CD4-positive, alpha-beta T cell treated with Interleukin-10 for 1 hour (primary cell): ENCODE measurements at places on chromosomes 2 and 18.

GRCh38 chr2:12261986-12262680 is 454.6 kb upstream of the TRIB2 start:
- DNase-seq: no peak

DNA sequence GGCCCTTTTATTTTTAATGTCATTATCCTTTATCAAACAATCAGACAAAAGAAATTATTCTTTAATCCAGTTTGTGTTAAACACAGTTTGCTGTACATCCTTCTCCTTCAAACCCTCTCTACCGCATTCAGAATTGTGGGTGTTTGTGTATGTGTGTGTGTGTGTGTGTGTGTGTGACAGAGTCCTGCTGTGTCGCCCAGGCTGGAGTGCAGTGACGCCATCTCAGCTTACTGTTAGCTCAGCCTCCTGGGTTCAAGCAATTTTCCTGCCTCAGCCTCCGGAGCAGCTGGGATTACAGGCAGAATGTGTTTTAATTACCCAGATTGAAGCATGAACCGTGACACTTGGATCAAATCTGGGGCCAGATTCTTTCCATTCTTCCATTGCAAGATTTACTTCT is 723.7 kb downstream of the DCDC2C start:
- no peak for DNase-seq

GRCh38 chr2:240725671-240726070 is 34.0 kb downstream of the AQP12A start:
- DNase-seq: no peak

DNA sequence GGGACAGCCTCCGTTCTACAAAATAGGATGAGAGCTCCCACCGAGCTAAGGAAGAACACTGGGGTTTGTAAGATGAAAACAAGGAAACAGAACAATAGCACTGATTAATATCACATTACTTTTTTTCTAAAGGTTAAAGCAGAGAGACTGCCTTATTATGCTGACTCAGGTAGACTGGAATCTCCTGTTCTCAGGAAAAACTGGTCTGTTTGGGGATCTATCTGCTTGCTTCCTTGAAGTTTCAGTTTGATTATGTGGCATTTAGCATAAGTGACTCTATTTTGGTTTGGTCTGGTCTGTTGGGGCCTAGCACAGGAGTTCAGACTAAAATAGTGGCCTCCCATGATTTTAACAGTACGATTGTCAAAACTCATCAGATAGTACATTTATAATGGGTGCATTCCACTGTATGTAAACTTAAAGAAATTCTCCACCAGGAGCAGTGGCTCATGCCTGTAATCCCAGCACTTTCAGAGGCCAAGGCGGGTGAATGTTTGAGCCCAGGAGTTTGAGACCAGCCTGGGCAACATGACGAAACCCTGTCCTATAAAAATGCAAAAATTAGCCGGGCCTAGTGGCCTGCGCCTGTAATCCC is 64.1 kb upstream of the NDUFV2 start:
- no peak for DNase-seq

DNA sequence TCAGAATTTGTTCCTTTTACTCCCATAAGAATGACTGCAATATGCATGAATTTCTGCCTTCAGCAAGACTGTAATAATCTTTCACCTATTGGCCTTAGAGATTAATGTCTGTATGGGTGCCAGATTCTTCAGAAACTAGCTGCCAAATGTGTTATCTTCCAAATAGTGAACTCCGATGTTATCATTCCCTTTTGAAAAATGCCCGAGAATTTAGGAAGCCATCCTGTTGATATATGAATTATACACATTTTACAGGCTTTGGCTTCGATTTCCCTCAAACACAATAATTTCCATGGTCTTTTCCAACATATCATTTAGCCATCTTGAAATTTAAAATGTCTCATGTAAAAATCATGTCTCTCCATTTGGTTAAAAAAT is 101.5 kb downstream of the ZNF521 start:
- no peak for DNase-seq

GRCh38 chr2:101149241-101150192 is 1.7 kb downstream of the TBC1D8 start:
- DNase-seq: no peak

- no peak for DNase-seq
Observed at GRCh38 chr2:71665168-71666093, 212.1 kb downstream of the DYSF start.

- DNase-seq: no peak
Observed at GRCh38 chr2:99695944-99696253, 206.1 kb upstream of the REV1 start.
